ENCODE measurements at places on chromosomes 2 and 18.

GRCh38 chr2:128502200-128502599 is 183.5 kb upstream of the HS6ST1 start:
- H3K4me3 ChIP-seq: no peak overlapping the region
- DNase-seq: no peak
- no peak overlapping the region for H3K27ac ChIP-seq
- H3K4me1 ChIP-seq: peaks cover 56% of the 10 kb centered on the region

- no peak for DNase-seq
- no peaks in the 10 kb centered on the region for H3K27me3 ChIP-seq
- no peaks in the 10 kb centered on the region for H3K36me3 ChIP-seq
- no peak overlapping the region for H3K4me3 ChIP-seq
- H3K27ac ChIP-seq: no peak overlapping the region
- peaks cover 9% of the 10 kb centered on the region for H3K4me1 ChIP-seq
Observed at GRCh38 chr2:144645083-144645778, 125.3 kb upstream of the ZEB2 start.

GRCh38 chr2:212536817-212537725 is 1.5 kb downstream of the ERBB4 start:
- peak overlapping the region; percentile 62 for H3K4me3 ChIP-seq
- H3K4me1 ChIP-seq: peaks cover 15% of the 10 kb centered on the region
- peaks cover 38% of the 10 kb centered on the region for H3K27me3 ChIP-seq
- peak overlapping the region; percentile 26 for H3K27ac ChIP-seq
- no peak for DNase-seq

DNA sequence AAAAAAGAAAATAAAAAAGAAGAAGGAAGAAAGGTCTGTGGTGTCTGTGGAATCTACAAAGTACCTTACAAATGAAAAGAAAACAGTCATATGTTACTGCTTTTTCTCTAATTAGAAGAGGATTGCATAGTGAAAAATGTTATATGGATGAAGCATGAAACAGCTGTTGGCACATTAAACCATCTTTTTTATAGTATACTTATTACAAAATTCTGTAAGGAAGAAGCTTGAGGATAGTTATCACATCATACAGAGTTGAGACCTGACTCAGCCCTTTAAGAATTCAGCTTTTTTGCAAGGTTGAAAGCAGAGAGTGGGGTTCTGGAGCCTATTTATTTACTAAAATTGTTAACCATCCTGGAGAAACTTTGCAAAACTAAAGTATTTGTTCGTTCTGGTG is 222.7 kb downstream of the PHLPP1 start:
- no peaks in the 10 kb centered on the region for H3K27me3 ChIP-seq
- H3K4me3 ChIP-seq: no peak overlapping the region
- peaks cover 18% of the 10 kb centered on the region for H3K36me3 ChIP-seq
- peak overlapping the region; percentile 28 for H3K27ac ChIP-seq

DNA sequence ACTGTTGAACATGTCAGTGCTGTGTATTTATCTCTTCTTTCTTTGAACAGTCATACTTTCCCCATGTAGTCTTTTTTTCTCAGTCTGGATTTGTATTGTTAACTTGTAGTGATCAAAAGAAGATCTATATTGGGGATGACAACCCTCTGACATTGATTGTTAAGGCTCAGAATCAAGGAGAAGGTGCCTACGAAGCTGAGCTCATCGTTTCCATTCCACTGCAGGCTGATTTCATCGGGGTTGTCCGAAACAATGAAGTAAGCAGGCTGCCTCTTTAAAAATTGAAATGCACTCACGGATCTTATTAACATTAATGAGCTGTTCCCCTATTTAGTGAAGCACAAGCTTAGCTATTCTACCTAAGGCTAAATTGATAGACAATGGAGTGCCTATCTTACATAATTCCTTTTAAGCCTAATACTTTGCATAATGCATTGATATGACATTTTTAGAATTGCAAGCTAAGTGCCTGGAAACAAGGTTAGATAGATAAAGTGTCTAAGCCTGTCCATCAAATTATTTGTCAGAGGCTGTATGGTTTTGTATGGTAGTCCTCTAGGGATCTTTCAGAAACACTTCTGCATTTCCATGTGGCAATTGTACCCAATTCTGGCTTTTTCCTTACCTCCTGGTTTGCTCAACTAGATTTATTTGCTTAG is 29.3 kb upstream of the FAM171B start:
- H3K4me1 ChIP-seq: no peaks in the 10 kb centered on the region
- H3K36me3 ChIP-seq: no peaks in the 10 kb centered on the region
- H3K27me3 ChIP-seq: no peaks in the 10 kb centered on the region
- H3K4me3 ChIP-seq: no peak overlapping the region
- no peak for DNase-seq
- no peak overlapping the region for H3K27ac ChIP-seq

Data from stimulated activated naive B cell treated with anti-CD40 and anti-IgM and Interleukin-4, amounts not matched to agents 10 μg/mL and 1 μg/mL and 100 μg/mL, for 72 hours (primary cell).